ENCODE measurements at places on chromosomes 3 and 15.

DNA sequence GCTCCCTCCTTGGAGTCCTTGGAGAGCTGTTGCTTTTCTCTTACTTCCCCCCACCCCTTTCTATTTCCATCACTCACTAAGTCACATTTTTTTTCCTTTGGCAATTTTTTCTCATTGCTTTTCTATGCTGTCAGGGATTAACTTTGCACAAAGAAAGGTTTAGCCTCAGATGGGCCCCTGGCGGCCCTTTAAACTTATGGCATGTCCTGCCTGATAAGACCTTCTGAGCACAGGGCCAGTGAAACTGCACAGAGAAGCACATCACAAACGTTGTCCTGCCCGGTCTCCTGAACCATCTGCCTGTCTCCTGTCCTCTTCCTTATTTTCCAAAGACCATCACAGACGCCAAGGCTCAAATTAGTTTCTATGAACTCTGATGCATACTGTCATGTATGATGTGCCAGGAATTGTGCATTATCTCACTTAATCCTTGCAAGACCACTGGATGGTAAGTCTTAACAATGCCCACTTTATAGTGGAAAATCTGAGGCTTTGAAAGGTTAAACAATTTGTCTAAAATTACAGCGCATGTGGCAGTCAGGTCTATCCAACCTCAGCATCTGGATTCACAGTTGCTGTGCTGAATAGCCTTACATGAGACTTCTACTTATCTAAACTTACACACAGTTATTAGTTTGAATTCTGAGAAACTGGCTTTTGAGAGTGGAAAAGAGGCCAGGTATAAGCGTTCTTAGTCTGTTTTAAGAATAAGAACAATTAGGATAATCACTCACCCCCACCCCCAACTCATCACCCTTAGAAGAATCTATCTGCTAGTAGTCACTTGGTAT is 648.1 kb downstream of the NTRK3 start:
- no peak for DNase-seq

DNA sequence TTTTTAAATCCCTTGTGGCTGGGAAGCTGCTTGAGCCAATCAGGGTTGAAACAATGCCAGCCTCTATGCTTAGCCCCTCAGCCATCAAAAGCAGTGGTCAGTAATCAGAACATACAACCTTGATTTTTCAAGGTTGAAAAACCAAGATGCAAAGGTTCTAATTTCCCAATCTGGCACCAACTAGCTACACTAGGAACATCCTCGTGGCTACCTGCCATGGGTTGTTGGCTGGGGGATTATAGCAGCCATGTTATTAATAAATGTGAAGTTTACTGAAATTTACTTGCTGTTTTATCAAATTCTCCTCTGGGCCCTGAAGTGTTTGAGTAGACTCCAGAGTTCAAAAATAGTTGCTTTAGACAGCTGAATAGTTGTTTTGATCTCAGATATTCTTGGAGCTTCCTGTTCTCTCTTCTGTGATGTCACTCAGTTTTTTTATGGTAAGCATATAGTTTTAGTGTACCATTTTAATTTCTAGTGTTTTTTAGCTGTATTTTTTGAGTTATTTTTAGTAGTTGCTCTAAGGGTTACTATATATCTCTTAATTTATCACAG is 31.9 kb downstream of the PCCB start:
- DNase-seq = no peak

DNA sequence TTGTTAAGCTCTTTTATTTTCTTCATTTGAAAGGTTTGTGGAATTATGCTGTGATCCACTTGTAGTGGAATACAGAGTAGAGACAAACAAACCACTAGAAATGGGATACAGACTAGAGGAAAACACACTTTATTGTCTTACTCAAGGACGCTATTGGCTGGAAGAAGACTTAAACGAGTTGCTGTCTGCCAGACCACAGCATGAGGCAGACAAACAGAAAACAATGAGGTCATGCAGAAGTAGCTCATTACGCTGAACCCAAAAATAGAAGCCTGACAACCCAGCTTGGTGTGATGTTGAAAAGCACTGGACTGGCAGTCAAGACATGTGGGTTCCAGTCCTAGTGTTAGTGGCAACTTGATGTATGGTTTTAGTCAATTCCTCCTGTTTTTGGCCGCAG is 62.4 kb upstream of the P3H2 start:
- no peak for DNase-seq

GRCh38 chr3:108830381-108830780 is 7.8 kb downstream of the TRAT1 start:
- no peak for DNase-seq

- DNase-seq = no peak
Measured at GRCh38 chr3:161694682-161695564, 198.3 kb downstream of the OTOL1 start.

- DNase-seq = no peak
Measured at GRCh38 chr3:194879126-194879877, 193.6 kb downstream of the FAM43A start.

GRCh38 chr3:196889844-196890708 is 22.4 kb downstream of the SENP5 start:
- no peak for DNase-seq

GRCh38 chr15:76904461-76905012 is 603 bp downstream of the SCAPER start:
- no peak for DNase-seq

DNA sequence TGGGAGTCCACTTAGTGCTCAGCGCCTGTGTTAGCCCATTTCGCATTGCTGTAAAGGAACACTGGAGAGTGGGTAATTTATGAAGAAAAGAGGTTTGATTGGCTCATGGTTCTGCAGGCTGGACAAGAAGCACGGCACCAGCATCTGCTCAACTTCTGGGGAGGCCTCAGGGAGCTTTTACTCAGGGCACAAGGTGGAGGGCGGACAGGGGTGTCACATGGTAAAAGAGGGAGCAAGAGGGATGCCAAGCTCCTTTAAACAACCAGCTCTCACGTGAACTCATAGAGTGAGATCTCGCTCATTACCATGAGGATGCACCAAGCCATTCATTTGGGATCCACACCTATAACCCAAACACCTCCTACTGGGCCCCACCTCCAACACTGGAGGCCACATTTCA is 181.4 kb upstream of the TLE3 start:
- no peak for DNase-seq

DNA sequence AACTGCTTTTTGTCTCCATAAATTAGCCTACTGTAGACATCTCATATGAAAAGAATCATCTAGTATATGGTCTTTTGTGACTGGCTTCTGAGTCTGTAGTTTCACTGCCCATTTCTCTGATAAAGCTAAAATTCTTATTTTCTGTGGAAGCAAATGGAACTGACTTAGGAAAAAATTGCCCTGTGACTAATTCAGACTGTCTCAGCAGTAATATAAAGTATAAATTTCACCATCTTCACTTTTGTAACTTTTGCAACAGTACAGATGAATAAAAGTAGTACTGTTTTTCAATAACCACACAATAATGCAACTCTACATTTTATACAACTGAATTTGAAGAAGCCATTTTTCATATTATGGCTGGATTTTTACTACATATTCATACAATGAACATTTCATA is 104.1 kb downstream of the TBC1D5 start:
- no peak for DNase-seq

DNA sequence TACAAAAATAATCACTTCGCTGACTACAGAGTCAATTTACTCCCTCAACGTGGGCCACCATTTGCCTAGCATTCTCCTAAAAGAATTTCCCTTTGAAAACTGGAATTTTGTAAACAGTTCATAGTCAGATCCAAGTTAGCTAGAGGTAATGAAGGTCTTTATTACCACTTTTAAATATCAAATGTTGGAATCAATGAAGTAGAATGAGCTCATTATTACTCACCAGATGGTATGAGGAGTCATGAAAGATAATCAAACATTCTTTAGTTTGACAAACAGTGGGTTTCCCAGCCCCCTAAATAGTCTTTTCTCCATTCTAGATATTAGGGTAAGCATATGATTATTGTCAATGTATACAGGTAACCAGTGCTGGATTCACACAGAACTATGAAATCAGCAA is 455.7 kb upstream of the THBS1 start:
- DNase-seq = no peak

DNA sequence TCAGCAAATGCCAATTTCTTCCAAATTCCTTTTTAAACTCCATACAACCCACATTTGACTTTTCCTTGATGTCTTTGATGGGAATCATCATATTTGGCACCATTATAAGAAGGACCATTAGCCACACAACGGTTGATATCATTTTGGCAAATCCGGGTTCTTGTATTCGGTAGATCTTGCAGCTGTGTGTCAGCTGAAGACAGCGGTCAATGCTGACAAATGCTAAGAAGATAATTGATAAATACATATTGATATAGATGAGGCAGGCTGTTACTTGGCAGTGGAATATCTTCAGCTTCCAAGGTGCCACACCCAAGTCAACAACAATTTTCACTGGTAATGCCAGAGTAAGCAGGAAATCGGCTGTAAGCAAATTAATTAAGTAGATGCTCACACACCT is 4.2 kb downstream of the GPR171 start:
- DNase-seq = no peak

DNA sequence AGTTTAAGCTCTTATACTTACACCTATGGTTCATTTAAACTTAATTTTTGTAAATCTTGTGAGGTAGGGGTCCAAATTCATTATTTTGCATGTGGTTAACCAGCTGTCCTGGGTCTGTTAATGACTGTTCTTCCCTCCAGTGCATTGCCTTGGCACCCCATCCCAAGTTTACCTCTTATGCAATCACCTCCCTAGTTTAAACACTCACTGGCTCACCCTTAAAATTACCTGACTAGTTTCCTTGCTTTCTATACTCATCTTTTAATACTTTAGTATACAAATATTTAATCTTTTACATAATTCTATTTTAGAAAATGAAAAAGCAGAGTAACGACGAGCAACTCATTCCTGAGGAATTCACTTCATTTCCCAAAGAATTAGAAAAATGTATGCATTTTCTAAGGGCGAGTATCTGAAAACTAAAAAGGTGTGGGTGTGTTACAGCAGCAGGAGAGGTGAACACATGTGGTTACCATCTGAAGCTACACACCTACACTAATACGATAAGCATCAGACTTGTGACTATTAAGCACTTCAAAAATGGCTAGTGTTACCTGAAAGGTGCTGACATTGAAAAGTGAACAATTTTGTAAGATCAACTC is 33.7 kb downstream of the TJP1 start:
- DNase-seq = no peak

DNA sequence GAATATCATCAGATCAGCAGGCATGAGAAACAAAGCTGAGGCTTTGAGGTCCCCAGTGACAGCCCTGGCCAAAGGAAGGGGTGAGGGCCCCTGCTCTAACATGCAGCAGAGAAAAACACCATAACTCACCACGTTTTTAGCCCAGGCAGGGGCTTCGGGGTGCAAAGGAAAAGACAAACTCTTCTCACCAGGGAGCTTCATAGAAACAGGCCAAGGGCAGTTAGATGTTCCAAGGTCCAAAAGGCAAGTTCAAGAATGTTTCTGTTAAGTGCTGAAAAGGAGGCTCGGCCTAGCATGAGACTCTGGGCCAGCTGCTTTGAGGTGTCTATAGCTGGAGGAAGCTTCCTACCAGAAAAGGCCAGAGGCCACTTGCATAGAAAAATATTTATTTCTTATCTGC is 608.4 kb upstream of the CFAP20DC start:
- DNase-seq = no peak

DNA sequence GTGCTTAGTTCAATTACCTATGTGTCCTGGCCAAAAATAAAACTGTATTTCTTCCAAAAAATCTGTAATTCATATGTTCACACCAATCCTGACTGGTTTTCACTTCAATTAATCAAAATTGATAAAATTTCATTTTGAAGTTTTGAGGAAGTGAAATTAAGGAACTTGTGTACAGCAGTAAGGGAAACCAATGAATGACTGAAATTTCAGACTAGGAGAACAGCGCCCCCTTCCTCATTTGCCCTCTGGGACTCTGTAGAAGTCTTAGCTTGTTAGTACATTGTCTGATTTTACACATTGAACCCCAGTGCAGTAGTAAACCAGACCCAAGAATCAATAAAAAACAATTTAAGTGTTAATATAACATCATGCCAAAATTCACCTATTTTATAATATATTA is 495.3 kb upstream of the AGTR1 start:
- no peak for DNase-seq

DNA sequence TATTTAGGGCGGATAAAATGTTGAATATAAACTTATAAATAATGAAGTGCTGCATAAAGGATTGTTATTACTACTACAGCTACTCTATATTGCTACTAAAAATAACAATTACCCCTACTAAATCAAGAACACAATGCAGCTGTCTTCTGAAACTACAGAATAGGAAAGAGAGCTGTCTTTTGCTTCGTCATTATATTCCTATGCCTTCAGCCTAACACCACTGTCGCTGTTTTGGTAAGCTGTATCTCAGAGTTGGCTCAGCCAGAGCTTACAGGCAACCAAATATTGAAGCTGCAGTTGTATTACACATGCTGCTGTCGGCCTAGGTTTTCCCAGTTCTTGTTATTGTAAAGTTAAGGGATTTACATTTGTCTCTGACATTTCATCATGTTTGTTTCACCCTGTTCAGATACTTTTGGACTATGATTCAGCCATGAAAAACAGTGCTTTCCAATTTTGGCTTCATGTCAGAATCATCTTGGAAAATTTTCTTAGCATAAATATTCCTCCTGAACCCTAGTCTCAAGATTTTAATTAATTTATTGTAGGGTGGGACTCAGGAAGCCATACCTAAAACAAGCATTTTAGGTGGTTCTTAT is 31.3 kb upstream of the LPP start:
- DNase-seq = no peak

- no peak for DNase-seq
Measured at GRCh38 chr3:183774631-183775030, 50.7 kb downstream of the MAP6D1 start.

DNA sequence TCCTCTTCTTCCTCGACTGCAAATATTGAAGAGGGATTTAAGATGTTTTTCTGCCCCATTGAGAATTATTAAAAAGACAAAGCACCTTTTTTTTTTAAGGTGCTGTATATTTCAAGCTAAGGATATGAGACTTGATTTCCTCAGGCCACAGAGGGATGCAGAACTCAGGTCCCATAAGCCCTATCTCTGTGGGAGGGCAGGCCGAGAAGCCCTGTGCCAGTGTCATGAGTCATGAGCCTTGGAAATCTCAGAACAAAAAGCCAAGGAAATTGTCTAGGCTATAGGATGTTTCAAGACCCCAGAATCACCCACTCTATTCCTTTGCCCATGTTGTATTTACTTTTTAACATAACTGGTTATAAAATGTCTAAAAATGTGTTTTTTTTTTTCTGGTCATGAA is 7.3 kb downstream of the ESYT3 start:
- no peak for DNase-seq

DNA sequence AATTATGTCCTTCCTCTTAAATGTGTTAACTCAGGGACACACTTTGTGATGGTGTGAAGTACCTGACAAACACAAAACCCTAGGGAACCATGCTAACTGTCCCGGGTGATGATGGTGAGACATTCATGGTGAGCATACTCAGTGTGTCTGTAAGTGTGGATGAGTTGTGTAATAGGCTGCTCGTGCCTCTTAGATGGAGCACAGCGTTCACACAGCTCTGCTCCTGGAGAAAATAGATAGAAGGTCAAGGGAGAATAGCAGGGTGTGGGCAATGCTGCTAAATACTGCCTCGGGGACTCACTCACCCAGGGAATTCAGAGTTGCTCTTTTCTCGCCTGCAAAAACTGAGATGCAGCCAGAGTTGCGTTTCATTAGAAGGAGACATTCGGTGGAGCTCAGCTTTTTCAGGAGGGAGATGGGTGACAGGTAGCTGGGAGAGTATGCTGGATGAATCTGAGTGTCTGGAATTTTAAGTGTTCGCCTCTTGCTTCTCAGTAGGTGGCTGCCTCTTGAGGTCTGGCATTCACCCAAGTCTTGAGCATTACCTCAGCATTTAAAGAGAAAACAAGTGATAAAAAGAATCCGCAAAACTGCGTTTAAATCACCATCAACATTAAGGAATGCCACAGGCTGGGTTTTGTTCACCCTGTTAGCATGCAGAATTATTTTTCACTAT is 813.2 kb downstream of the AGBL1 start:
- no peak for DNase-seq
